ENCODE measurements at places on chromosomes 6 and 20. TPM values are rescaled to one million over a fixed set of nuclear protein-coding genes. Genes with fewer than 3 reads are reported as not detected.

The C6orf52 gene
- total RNA-seq = not detected

DNA sequence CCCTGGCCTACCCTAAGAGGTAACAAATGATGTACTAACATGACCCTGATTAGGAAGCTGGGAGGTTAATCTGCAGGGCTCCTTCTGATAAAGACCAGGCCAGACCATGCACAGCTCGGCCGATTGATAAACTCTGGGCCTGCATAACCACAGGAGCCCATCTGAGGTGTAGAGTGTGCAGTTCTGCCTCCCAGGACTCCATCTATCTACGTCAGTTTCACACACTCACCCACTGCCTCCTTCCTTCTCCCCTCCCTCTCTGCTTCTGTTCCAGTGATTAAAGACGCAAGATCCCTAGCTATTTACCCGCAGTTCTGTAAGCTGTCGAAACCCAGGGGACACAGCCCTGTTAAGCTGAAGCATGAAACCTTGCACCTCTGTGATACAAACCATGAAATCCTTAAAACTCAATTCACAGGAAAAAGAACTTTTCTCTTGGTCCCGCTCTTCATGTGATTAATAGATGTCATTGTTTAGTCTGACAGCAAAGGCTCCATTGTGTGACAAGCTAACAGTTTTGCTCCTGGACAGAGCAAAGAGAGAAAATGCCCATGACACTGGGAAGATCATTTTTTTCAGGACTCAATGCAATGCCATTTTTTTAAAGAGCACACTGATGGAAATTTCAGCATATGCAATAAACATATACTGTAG is 470.6 kb downstream of the MAFB start:
- no peak for DNase-seq

GRCh38 chr6:150535151-150535804 is 64.4 kb upstream of the PLEKHG1 start:
- no peak for DNase-seq

DNA sequence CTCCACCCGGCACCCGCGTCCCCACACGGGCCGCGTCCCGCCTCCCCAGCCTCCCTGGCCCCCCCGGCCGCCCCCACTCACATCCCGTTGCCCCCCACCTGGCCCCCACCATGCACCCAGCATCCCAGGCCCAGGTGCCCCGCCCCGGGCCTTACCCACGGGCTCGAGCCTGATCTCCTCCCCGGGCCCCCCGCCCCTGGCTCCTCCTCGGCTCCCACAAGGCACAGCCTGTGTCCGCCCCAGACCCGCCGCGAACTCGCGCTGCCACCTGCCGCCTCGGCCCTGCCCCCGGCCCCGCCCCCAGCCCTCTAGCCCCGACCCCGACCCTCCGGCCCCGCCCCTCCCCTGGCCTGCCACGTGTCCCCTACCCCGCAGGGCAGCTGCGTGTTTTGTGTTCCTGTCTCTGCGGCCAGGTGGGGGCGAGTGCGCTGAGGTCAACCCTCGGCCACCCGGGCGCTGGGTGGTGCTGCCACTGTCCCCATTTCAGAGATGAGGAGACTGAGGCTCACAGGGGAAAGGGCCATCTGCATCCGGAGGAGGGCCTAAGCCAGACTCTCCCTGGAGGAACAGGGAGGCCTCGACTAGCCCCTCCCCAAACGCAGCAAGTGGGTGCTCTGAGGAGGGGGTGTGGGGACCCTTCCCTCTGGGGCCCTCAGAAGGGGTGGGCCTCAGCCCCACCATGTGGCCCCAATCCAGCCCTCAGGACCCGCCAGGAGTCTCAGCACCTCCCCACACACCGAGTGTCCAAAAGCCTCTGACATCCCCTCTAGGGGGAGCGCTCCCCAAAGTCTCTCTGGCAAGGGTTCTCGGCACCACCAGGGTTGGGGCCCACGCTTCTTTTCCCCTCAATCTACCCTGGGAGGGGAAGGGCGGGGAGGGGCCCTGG is 99.8 kb downstream of the TAF4 start:
- no peak for DNase-seq

- no peak for DNase-seq
These were observed 45.6 kb upstream of the RIPOR2 start for GRCh38 chr6:24981386-24981760.

DNA sequence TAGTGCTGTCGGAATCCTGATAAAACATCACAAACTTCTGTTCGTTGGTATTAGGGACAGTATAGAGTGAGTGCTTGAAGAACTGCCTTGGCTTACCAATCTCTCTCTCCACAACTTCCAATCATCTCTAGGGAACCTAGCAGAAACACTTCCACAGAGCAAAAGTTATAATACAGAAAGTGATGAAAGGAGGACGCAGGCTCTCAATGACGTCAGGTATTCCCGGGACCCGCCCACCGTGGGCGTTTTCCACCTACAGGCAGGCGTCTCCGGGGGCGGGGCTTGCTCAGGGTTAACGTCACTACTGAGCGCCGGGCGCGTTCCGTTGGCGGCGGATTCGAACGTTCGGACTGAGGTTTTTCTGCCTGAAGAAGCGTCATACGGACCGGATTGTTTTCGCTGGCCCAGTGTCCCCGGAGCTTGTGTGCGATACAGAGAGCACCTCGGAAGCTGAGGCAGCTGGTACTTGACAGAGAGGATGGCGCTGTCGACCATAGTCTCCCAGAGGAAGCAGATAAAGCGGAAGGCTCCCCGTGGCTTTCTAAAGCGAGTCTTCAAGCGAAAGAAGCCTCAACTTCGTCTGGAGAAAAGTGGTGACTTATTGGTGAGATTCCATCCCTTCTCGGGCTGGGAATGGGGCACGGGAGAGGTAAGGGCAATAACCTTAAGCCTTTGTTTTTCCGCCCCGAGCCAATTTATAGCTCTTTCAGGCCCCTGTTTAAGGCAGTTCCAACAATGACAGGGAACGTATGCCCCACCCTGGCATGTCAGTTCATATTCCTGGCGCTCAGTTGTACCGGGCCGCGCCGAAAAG is at the start of gene CENPW:
Gene CENPW, plus strand, starts transcription at position 320 of the 814 bp plus-strand sequence. Its CDS starts 159 bp downstream, at position 479.
- peak; percentile 96 for DNase-seq

GRCh38 chr6:158047127-158047518 is 65.5 kb downstream of the SYNJ2 start:
- no peak for DNase-seq

Measured in suprapubic skin (tissue), 4 donors.